ENCODE measurements at places on chromosomes 13 and 19.

- DNase-seq = no peak
Observed at GRCh38 chr13:38002606-38003005, 133.0 kb upstream of the TRPC4 start.

DNA sequence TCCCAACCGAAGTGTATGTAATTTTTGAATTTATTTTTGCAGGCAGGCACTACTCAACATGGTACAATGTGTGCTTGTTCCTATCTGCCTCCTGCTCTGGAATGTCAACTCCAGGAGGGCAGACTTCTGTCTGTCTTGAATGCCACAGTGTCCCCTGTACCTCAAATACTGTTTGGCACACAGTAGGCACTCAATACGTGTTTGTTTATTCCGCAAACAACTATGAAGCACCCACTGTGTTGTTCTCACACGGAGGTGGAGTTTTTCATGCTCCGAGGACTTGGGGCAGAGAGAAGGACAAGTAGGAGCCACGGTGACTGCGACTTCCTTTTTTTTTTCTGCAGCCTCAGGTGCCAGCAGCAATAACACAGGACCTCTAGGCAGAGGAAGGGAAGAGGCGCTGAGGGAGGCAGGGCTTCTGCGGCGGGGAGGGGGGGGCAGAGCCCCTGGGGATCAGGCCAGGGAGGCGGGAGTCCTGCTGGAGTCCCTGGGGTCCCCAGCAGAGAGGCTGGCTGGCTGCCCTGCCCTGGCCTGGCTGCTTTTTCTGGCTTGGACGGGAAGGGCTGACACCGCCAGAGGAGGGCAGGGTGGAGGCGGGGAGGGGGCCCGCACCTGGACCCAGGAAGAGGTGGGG is 29.3 kb upstream of the TNFAIP8L1 start:
- no peak for DNase-seq

DNA sequence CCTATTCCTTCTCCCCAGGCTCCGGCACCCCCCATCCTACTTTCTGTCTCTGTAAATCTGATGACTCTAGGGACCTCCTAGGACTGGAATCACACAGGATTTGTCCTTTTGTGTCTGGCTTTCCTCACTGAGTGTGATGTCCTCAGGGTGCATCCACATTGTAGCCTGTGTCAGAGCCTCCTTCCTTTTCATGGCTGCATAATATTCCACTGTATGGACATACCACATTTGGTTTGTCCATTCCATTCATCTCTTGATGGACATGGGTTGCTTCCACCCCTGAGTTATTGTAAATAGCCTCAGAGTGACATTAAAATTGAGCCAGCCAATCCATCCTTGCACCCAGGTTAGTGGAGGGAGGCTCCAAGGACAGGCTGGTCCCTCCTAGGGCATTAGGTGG is 22.8 kb upstream of the NMRK2 start:
- DNase-seq = no peak

- DNase-seq = peak; percentile 94
Observed at GRCh38 chr19:11987405-11988281, 22.8 kb downstream of the ZNF763 start.

DNA sequence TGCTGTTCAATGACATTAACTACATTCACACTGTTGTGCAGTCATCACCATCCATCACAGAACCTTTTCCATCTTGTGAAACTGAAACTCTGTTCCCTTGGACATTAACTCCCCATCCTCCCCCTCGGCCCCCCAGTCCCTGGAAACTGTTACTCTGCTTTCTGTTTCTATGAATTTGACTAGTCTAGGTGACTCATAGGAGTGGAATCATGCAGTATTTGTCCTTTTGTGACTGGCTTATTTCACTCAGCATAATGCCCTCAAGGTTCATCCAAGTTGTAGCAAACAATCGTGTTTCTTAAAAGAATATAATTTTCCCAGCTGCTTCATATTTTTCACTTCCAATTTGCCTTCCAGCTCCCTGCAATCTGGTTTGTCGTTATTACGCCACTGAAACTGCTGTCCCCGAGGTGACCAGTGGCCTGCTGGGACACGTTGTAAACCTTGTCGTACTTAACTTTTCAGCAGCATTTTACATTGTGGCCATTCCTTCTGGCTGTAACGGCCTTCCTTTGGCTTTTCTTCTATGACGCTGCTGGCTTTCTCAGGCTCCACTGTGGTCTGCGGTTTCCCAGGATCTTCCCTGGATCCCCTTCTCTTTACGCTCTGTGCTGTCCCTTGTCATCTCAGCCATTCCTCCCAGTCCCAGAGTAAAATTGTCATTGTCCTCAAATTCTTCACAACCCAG is 74.0 kb downstream of the DHRS12 start:
- DNase-seq = no peak

DNA sequence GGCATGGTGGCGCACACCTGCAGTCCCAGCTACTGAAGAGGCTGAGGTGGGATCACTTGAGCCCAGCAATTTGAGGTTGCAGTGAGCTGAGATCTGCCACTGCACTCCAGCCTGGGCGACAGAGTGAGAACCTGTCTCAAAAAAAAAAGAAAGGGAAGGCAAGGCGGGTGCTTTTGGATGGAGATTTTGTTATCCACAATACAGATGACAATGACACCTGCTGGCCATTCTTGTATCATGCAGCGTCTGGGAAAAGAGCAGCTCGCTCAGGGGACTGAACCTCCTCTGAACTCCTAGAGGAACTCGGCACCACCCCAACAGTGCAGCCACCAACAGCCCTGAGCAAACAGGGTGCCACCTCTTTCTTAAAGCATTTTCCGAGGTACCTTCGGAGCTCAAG is 22.8 kb downstream of the HAUS8 start:
- DNase-seq = no peak

DNA sequence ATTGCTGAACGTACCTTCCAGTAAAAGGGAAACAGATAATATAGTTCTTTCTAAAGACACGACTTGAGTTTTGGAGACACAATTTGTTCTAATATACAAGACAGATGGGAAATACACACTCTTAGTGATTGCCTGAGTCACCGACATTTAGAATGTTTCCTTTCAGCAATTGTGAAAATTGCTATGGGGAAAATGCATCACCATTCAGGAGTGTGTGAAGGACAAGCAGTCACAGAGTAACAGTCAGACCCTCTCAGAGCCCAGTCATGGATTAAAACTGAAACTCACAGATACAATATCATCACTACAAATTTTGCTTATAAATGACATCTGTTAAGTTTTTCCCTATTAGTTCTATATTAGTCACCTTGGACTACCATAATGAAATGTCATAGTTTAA is 286.1 kb downstream of the SPRY2 start:
- DNase-seq = no peak

GRCh38 chr13:23074075-23074828 is 106.5 kb upstream of the SGCG start:
- no peak for DNase-seq

- DNase-seq = no peak
Observed at GRCh38 chr19:472005-472858, 11.4 kb upstream of the SHC2 start.

Data from right forelimb (tissue), 1 donor.